ENCODE measurements at places on chromosomes 7 and 10.
A peak's percentile ranks its signal among the peaks of the same experiment; 100 is the strongest.

DNA sequence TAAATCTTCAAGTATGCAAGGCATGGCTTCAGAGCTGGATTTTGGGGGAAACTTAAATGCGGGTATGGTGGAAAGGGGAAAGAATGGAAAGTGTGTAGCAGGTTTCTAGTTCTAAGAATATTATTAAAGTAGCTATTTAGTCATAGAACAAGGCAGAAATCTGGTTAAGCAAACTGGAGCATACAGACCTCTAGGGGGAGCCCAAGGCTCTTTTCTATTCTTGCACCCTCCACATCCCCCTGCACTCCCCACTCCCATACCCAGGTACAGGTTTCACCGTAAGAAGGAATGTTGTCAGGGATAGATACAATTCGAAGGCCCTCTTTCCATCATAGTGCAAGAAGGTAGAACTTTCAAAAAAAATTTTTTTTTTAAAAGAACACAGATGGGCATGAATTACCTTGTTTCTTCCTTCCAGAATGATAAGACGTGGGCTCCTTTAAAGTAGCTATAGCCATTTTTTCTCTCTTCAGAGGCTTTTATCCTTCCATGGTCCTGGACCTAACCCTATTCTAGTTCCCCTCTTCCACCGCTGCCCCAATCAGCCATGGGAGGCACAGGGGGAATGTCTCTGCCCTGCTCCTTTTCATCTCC lies 41.5 kb upstream of the SMIM30 start:
- DNase-seq: no peak

DNA sequence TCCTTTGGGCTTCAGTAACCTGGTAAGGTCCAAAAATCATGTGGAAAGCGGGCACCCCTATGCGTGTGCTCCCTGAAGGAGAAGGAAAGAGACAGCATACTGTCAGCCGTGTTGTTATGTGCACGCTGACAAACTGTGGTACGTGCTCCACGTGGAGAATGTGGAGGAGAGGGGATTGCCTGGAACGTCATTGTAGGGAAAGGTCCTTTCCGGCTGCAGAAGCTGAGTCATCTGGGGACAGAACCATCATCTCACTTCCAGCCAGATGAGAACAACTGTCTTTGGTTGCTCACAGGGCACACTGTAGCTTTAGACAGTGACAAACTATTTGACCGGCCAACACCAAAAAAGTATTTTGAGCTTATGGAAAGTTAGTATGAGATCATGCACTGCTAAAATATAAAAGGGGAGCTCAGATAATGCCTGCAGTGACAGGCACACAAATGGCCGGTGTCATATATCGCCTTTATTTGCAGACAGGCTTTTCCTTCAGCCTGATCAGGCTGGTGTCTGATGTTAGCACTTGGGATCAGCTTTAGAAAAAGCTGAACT lies 38.8 kb upstream of the GRB10 start:
- DNase-seq: no peak

- no peak for DNase-seq
Measured at GRCh38 chr7:103564416-103564815, 118.4 kb upstream of the SLC26A5 start.

DNA sequence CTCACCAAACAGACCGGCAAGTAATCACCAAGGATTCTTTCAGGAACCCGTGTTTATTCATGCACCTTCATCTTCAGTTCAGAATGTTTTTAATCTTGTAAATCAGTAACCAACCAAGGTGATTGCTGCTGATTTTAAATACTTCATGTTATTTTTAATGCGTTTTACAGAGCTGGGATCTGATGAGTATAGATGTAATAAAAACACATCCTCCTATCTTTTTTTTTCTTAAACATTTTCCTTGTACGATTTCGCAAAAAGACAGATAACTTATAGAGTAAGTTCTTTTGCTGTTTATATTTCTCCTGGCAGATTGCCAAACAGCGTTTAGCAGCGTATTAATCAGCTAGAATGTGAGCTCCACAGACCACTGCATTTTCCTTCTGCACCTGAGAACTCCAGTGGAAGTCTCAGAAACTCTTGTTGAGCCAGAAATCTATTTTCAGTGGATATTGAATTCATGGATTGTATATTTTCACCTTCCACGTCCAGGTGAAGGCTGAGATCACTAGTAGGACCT lies 397.8 kb upstream of the NRP1 start:
- no peak for DNase-seq

- no peak for DNase-seq
Measured at GRCh38 chr10:19316204-19316870, 267.7 kb downstream of the MALRD1 start.

DNA sequence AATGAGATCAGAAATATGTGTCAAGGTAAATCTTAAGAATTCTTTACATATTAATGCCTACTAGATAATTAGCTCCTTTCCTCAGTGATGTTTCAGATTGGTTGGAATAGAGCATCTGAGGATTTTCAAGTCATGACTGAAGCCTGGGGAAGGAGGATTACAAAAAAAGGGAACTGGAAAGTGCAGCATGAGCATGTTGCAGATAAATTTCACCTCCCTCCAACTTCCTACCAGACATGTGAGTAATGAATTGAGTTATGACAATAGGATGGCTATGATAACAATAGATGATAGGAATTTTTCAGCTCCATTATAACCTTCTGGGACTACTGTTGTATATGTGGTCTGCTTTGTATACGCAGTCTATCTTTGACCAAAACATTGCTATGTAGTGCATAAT lies 104.2 kb upstream of the RAB18 start:
- no peak for DNase-seq

DNA sequence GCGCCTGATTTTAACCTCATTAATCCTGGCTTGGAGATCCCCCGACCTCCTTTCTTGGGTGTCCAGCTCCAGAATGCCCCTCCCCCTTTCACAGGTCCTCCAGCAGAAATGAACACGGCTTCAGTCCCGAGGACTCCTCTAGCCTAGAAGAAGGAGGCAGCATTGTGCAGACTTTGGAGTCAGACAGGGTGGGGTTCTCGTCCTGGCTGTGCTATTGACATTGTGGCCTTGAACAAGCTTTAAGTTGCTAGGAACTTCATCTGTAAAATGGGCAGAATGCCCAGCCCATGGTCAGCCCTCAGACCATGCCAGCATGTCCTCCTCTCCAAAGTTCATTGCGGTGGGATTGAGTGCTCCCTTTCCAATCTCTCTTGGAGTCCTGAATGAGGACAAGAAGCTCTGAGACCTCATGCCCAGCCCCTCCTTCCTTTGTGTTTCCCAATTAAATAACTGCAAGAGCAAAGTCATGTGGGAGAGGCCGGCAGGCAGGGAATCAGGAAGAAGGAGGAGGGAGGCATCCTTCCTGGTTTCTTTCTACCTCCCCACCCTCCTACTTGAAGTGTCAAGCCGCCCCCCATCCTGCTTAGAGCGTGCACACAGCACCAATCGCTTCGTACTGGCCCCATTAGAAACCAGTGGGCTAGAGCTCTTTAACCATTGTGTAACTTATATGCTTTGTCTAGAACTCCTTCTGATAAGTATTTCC lies 86.4 kb downstream of the RBM20 start:
- DNase-seq: no peak

DNA sequence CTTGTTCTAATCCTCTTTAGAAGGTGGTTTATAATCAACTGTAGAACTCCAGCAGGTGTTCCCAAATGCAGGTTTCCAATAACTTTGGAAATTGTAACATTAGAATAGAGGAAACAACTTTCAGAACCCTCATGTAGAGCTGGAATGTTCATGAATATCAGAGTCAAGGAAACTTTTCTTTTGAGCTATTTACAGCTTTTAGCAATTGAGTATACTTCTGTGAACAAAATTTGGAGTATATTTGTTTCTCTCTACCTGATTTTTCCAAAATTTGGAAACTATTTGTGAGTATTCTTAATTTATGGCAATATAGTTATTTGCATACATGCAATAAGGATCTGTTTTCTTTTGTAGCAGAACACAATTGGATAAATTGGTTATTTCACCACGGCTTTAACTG lies 2.8 kb upstream of the CFAP43 start:
- no peak for DNase-seq

GRCh38 chr10:126924180-126924914 lies 19.1 kb downstream of the DOCK1 start:
- no peak for DNase-seq

GRCh38 chr10:10821926-10822325 lies 195.7 kb upstream of the CELF2 start:
- no peak for DNase-seq

GRCh38 chr7:142603870-142604448 lies 145.3 kb upstream of the PRSS1 start:
- DNase-seq: peak; percentile 41

DNA sequence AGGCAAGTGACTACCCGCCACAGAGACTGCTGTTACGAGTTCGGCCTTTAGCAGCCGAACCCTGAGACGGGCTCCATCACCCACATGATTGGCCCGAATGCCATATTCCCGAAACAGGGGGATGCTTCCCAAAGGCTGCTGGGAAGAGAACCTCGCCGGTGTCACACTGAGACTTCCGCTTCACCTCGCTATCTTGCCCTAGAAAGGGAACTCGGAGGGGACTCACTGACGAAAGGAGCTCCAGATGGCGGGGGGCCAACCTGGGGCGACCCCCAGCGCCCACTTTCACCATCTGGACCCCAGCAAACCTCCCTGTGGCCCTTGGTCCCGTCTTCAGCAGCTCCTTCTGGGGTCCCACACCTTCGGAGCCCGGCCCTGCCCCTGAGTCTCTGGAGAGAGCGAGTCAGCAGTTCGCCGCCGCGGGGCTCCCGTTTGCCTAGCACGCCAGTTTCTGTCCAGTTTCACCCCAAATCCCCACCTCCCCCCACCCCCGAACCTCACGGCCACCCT lies 529 bp downstream of the HPS1 start:
- no peak for DNase-seq

DNA sequence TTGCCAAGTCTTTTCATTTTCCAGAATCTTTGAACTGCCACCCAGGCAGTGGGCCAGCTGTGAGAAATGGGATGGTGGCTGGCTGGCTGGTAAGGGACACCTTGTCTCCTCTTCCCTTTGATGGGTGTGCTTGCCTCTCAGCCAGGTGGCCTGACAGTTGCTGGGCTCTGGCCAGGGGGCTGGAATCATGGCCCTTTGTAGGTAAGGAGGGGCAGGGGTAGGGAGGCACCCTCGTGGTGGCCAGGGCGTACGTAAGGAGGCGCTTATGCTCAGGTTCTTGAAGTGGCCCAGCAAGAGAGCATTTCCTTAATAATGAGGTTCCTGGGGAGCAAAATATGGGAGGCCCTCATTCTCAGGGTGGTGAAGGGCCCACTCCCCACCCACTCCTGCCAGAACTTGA lies 33.0 kb upstream of the GOLGA7B start:
- no peak for DNase-seq

DNA sequence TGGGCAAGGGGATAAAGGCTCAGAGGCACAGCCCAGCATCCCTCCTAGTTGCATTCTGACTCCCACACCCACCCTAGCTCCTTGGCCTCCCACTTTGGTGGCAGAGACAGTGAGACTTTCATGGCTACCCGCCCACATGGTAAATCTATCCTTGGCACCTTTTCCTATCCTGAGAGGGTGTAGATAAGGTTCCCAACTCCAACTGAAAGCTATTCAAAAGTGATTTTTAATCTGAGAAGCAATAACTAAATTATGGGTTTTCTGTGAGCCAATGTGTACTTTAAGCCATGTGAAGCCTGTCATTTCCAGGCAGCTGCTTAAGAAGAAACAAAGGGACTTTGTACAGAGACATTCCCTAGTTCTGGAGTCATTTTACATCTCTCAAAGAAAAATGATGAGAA lies 9.1 kb downstream of the LAMB1 start:
- no peak for DNase-seq

GRCh38 chr7:107725138-107725740 lies 18.7 kb upstream of the CBLL1 start:
- no peak for DNase-seq

- DNase-seq: no peak
Measured at GRCh38 chr7:69365651-69366192, 232.6 kb upstream of the AUTS2 start.

- DNase-seq: no peak
Measured at GRCh38 chr10:23065181-23065948, 30.0 kb upstream of the MSRB2 start.

GRCh38 chr10:101397140-101397539 lies 43.2 kb downstream of the BTRC start:
- DNase-seq: no peak

DNA sequence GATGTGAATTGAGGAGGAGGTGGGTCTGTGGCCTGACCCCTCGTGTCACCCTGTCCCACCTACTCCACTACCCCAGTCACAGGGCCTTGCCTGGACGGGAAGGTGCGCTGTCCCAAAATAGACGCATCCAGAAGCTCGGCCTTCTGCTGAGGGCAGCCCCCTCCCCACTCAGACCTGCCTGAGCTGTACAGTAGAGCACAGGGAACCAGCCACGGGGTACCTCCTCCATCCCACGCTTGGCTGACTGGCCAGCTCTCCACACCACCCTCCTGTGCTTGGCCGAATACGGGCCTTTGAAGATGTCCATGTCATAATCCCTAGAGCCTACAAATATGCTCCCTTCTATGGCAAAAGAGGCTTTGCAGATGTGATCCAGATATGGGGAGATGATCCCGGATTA lies 88.3 kb downstream of the CHST15 start:
- DNase-seq: no peak

- no peak for DNase-seq
Measured at GRCh38 chr10:86775056-86775869, 18.8 kb downstream of the BMPR1A start.

DNA sequence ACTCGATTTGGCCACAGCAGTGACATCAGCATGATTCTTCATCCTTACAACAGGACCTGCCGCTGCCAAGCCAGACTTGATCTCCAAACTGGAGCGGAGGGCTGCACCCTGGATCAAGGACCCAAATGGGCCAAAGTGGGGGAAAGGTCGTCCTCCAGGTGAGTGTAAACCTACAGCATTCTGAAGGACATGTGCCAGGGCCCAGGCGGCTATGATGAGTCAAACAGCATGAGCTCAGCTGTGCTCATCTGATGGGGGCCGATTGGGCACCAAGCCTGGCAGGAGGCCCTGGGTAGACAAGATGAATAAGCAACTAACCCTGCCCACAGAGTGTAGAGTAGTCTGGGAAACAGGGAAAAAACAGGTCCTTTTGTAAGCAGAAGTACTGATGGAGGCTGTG lies 14.4 kb upstream of the ATP6V0E2 start:
- DNase-seq: no peak

GRCh38 chr10:23294638-23295247 lies 49.9 kb downstream of the C10orf67 start:
- DNase-seq: no peak

- DNase-seq: no peak
Measured at GRCh38 chr7:149872419-149873073, 1.2 kb upstream of the ATP6V0E2 start.

- DNase-seq: peak; percentile 53
Measured at GRCh38 chr10:3668276-3668965, 116.6 kb downstream of the KLF6 start.

GRCh38 chr7:22551768-22552513 lies 52.0 kb upstream of the STEAP1B start:
- no peak for DNase-seq

DNA sequence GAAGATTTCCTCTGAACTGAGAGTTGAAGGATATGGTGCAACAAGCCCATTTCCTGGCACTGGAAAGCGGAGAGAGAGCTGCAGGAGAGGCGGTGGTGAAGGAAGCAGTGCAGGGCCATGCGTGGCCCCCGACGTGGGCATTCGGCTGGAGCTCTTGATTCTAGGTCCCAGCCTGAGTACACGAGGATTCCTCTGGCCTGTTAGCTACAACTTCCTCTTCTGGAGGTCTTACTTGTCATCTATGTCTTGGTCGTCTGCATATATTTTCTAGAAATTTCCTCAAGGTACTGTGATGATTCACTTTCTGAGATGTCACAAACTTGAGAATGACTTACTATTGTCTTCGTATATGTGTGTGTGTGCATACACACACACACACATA lies 59.2 kb upstream of the JAZF1 start:
- no peak for DNase-seq
